Stimulated activated CD4-positive, alpha-beta T cell treated with anti-CD3 and anti-CD28 coated beads, Interleukin-1b, Interleukin-23, amount 100 ng/mL, for 24 hours (primary cell): ENCODE measurements at places on chromosomes 11 and 22.
A peak's percentile ranks its signal among the peaks of the same experiment; 100 is the strongest.

DNA sequence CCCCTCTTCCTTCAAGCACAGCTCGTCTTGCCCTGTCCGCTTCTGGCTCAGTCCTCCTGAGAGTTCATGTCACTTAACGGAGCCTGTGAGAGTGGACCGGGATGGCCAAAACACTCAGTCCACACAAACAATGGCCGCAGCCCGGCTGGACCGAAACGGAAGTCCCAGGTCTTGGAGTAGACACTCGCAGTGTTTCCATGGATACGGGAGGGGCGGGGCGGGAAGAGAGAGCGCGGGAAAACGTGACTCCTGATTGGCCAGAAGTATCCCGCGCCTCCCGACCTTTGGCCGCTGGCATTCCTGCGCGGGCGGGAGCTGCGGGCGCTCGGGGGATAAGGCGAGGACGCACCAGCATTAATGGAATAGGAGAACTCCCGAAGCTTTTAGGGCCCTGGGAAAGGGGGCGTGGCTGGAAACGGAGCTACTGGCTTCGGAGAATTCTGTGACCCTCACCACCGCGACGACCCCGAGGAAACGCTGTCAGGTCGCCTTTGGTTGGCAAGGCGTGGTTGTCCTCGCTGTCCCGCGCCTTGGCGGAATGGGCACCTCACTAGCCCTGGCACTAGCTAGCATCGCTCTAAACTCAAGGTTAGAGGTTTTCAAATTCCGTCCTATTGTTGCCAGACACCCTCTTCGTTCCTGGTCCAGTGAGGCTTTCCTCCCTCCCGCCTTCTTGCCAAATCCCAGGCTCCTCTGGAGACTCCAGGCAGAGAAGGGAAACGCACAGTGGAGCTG is at the start of the genes NLRP14 and ZNF214:
Gene NLRP14 (plus strand): TSS at position 297 of the 735 bp plus-strand sequence. CDS start 18,108 bp downstream, outside the sequence.
Gene ZNF214 (minus strand): TSS at position 164 of the 735 bp plus-strand sequence. CDS start 17,511 bp downstream, outside the sequence.
- no peak for DNase-seq

GRCh38 chr11:46479601-46480000 is 88.0 kb upstream of the CHRM4 start:
- no peak for DNase-seq

DNA sequence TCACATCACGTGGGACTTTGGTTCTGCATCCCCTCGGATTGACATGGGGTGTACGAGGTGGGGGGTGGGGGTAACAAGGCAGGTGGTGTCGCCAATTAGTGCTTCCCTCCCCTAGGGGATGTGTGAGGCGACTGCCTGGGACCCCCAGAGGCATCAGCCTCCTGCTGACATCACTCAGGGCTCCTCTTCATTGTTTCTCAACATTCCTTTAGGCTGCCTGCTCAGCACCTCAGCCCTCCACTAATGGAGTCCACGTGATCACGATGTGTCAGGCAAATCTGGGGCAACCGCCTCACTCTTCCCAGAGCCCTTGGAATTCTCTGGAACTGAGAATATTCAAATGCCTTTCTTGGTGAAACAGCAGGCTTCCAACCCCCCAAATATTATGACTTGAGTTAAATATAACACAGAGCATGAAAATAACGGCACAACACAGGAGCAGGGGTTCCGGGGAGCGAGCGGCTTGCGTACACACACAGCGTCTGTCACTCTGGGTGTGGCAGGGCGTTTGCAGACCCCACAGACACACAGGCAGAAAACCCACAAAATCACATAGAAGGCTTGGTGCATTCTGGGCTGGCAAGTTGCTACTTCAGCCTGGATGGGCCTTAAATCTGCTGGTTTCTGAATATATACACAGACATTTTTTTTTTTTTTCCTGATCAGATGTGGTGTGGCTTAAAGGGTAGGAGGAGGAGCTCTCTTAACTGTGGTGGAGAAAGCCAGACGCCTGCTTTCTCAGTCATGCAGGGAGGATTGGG is 170.1 kb upstream of the CADM1 start:
- no peak for DNase-seq

DNA sequence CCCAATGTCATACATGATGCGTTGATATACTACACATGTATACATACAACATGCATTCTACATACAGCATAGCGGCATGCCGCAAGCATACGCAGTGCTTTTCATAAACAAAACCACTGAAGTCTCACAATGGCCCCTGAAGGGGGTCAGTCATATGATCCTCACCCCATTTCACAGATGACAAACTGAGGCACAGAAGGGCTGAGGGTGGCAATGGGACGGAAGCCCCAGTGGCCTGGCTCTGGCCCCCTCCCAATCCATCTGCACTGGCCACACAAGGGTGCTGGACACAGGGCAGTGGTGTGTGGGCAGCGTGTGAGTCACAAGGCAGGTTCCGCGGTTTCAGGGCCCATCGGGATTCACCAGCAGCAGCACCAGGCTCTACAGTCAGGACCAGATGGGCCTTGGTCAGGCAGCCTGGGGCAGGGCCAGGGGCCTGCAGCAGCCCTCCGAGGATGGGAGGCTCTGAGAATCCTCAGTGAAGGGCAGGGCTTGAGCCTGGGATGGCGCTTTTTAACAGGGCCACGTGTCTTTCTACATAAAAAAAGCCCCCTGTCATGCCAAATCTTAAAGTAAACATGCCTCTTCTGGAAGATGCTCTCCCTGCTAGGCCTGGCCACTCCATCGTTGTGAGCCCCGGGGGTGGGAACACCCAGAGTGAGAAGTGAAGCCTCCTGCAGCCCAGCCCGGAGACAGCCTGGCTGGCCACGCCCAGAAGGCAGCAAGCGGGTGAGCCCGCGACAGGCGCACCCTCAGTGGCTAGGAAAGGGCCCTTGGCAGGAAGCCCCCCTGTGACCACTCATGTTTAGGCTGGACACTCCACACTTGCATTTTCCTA is 206.5 kb downstream of the CTTN start:
- no peak for DNase-seq

DNA sequence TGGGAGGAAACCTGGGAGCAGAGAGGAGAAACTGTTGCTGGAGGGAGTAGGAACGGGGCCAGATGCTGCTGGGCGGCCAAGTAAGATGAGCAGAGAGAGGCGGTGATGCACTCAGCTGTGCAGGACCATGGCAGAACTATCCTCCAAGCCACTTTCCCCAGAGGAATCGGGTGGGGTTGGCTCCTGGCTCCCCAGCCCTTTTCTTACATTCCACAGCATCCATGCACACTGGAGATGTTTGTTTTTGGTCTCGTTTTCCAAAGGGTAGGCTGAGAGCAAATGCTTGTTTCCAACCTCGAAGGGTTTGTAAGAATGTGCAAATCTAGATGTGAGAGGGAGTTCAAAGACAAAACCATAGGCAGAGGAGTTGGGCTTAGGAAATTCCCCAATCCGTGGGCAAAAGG is 73.2 kb downstream of the DBX1 start:
- DNase-seq, result no peak

GRCh38 chr11:46343520-46343919 is 3.7 kb upstream of the DGKZ start:
- DNase-seq, result no peak

DNA sequence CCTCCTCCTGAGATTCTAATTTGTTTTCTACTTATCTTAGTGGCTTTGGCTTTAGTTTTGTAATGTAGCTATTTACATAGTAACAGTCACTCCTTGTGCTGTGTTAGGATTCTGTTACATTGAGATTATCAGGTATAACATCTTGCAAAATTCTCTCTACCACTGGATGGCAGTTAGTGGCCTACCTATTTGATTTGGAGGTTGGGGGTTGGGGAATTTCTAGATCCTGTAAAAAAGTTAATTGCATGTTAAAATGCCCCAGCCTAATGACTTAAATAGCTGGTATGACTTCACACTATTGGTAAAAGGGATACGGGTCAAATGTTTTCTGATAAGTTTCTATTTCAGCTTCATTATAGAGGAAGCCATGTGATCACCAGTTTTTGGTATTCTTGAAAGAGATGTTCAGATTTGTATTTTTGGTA is 2.8 kb downstream of the GRK3 start:
- DNase-seq, result no peak

DNA sequence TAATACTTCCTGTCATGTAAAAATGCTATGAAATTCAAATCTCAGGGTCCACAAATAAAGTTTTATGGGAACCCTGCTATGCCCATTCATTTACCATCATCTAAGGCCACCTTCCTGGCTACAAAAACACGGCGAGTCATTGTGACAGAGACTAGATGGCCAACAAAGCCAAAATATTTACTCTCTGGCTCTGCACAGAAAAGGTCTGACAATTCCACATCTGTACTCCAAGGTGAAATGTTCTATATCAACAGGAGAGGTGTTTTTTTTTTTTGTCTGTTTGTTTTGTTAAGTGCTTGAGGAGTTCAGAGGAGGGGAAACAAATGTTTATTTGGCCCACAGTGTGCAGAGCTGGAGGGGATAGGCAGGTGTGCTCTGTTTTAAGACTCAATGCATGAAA is 18.6 kb upstream of the TMA7B start:
- no peak for DNase-seq

DNA sequence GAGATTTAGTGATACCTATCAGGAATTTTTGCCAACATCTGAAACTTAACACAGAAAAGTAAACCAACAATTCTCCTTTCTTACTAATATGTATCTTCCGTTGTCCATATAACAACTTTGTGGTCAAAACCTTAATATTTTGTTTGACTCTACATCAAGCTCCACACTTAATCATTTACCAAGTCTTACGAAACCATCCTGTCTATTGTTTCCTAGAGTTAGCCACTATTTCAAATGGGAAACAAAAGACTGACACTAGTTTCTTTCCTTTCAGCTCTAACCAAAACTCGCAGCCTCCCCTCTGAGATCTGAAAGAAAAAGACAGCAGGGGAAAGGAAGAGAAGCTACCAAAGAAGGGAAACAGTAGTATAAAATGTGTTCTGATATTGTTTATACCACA is 26.5 kb upstream of the PRDM10 start:
- no peak for DNase-seq

DNA sequence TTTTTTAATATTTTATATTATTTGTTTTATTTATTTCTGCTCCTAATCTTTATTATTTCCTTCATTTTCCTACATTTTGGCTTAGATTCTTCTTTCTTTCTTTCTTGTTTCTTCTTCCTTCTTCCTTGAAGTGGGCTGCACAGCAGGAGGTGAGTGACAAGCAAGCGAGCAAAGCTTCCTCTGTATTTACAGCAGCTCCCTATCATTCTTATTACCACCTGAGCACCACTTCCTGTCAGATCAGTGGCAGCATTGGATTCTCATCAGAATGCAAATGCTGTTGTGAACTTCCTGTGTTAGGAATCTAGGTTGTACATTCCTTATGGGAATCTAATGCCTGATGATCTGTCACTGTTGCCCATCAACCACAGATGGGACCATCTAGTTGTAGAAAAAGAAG is 784.9 kb upstream of the LUZP2 start:
- DNase-seq, result no peak

- no peak for DNase-seq
Measured at GRCh38 chr11:119721129-119722120, 7.6 kb downstream of the NECTIN1 start.

- no peak for DNase-seq
Measured at GRCh38 chr11:108392353-108392752, 75.0 kb downstream of the C11orf65 start.

DNA sequence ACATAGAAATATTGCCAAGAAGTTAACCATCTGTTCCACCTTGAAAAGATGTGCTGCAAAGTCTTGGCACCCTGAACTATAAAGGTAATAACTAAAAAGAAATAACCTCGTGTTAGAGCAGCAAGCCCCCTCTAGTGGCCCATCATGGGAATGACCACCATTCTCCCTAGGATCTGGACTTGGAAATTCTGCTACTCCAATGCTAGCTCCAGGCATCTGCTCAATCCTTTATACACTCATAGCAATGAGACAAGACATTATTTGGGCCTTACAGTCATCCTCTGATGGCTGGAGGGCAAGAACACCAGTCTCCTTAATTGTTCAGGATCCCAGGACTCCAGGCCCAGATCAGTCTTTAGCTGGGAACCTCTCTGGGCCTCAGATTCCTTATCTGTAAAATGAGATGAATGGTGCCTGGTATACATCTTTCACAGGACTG is 76.0 kb downstream of the CWC15 start:
- DNase-seq, result peak; percentile 16

GRCh38 chr11:116693593-116694348 is 79.0 kb downstream of the BUD13 start:
- no peak for DNase-seq

DNA sequence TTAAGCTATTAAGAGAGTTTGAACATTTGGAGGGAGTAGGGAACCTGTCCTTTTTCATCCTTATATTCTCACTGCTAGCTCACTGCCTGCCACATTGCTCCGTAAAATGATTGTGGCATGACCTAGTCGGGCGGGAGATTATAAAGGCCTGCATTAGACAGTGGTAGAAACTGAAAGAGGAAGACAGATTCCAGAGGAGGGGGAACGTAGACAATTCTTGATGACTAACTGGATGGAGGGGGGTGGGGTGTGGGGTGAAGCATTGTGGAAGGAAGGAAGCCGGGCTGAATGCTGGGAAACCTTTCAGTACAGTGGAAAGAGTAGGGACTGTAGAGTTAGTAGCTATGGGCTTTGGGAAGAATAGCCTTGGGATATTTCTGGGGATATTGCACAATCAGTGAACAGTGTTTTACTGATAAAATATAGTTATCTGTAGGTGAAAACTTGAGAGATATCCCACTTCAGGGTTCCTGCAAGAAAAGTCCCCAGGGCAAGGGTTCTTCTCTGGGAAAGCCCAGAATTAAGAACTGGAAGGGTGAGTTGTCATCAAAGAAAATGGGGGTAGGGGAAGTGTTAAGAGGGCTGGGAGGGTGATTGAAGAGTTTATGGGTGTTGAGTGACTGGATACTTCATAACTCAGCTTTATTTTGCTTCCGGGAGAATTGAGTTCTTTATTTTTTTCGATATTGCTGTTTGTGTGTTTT is 2.1 kb downstream of the MED15 start:
- no peak for DNase-seq

DNA sequence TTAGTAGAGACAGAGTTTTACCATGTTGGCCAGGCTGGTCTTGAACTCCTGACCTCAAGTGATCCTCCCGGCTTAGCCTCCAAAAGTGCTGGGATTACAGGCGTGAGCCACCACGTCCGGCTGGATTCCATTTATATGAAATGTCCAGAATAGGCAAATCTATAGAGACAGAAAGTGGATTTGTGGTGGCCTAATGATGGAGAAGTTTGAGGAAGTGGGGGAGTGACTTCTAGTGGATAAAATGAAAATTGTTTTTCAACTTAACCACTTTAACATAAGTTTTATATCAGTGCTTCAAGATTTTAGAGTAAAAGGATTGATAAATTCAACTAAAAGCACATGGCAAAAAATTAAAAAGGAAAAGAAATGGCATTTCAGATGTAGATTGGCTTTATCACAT is 66.2 kb downstream of the HIPK3 start:
- DNase-seq, result no peak

DNA sequence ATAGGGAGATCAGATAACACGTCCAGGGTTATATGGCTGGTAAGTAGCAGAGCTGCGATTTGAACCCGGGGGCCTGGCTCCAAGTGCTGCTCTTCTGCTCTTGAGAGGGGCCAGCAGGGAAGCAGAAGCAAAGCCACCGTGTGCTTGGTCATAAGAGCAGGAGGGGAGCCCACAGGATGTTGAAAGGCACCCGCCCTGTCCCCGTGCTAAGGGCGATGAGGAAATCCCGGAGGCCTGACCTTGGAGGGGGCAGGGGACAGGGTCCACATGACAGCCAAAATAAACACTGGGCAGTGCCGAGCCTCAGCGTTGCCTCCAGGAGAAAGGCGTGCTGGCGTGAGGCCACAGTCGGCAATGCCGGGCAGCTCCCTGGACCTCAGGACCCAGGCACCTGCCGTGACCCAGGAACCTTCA is 28.8 kb downstream of the TOM1 start:
- no peak for DNase-seq
